ENCODE measurements at places on chromosomes 7 and 10. TPM values are rescaled to one million over a fixed set of nuclear protein-coding genes. Genes with fewer than 3 reads are reported as not detected.

The PKD2L1 gene
- polyA plus RNA-seq: not detected

The BCCIP gene
- 67.0 TPM for polyA plus RNA-seq

- DNase-seq: no peak
Measured at GRCh38 chr10:121244818-121245217, 353.4 kb downstream of the FGFR2 start.

- no peak for DNase-seq
Measured at GRCh38 chr10:34824870-34825269, 9.8 kb upstream of the PARD3 start.

GRCh38 chr7:2043316-2044039 lies 189.3 kb downstream of the MAD1L1 start:
- DNase-seq: no peak

- DNase-seq: no peak
Measured at GRCh38 chr10:123143162-123143824, 4.6 kb upstream of the HMX2 start.

GRCh38 chr7:71868797-71869196 lies 543.3 kb downstream of the CALN1 start:
- DNase-seq: no peak

DNA sequence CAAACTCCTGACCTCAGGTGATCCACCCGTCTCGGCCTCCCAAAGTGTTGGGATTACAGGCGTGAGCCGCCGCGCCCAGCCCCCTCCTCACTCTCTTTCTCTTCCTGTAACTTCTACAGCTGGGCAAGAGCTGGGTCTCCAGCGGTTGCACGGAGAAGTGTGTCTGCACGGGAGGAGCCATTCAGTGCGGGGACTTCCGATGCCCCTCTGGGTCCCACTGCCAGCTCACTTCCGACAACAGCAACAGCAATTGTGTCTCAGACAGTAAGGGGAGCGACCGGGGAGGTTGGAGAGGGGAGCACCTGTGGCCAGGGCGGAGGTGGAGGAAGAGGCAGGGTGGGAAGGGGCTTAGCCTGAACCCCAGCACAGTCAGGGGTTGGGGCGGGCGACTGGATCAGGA lies 41.4 kb downstream of the EPHB4 start:
- no peak for DNase-seq

- no peak for DNase-seq
Measured at GRCh38 chr10:91545838-91546237, 87.0 kb downstream of the PPP1R3C start.

DNA sequence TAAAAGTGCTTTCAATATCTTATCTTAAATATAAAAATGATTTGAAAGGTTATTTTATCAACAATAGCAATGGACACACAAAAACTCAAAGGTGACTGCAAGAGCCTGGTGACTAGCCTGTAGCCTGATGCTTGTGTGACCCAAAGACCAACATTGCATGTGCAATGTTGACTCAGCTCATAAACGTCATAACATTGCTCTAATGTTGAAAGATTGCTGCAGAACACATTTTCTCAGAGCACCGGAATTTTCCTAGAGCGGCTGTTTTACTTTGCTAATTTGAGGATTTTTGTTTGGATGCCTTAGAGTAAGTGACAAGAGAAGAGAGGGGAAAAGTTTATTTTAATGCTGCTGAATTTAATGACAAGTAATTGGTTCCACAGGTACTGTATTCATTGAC lies 107.1 kb downstream of the RAB18 start:
- no peak for DNase-seq

- no peak for DNase-seq
Measured at GRCh38 chr7:43847496-43847895, 21.8 kb downstream of the MRPS24 start.

The WIPF3 gene
- 1.1 TPM for polyA plus RNA-seq

The HNRNPA2B1 gene
- 554 TPM for polyA plus RNA-seq

- DNase-seq: no peak
Measured at GRCh38 chr7:32257621-32258020, 187.4 kb upstream of the PDE1C start.

DNA sequence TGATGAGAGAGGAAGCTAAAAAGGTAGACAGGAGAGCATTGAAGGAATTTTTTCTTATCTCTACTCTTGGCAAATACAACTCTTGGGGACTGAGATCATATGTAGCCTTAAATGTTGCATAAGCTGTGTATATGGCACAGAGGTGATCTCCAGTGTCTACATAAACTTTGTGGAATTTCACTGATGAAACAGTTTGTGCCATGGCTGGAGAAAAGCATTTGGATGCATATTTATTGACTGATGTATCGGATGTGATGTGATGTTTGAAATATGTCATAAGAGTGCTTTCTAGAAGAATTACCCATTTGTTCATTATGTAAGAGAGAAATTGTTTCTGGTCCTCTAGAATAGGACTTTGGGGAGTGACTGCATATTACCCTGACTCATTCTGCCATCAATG lies 244.9 kb upstream of the LRRTM3 start:
- no peak for DNase-seq

- no peak for DNase-seq
Measured at GRCh38 chr10:123561141-123561440, 105.1 kb upstream of the GPR26 start.

- DNase-seq: no peak
Measured at GRCh38 chr10:118812393-118812740, 57.6 kb upstream of the CACUL1 start.

The CTBP2 gene
- 14.7 TPM for polyA plus RNA-seq
